Activated T-helper 17 cell treated with anti-CD3 and anti-CD28 coated beads, Interleukin-2, amount 50 U/mL, for 72 hours (primary cell): ENCODE measurements at places on chromosomes 16 and 17.

GRCh38 chr16:49492896-49493626, 119.5 kb downstream of the C16orf78 start:
- no peak for ATAC-seq

GRCh38 chr17:44363613-44364159, at the start of gene FAM171A2:
Gene FAM171A2, minus strand, starts transcription at chr17:44363853. Its CDS starts 139 bp downstream, at chr17:44363714.
- ATAC-seq, result peak; percentile 93

GRCh38 chr17:77839698-77840512, 118.6 kb upstream of the TNRC6C start:
- ATAC-seq, result no peak

DNA sequence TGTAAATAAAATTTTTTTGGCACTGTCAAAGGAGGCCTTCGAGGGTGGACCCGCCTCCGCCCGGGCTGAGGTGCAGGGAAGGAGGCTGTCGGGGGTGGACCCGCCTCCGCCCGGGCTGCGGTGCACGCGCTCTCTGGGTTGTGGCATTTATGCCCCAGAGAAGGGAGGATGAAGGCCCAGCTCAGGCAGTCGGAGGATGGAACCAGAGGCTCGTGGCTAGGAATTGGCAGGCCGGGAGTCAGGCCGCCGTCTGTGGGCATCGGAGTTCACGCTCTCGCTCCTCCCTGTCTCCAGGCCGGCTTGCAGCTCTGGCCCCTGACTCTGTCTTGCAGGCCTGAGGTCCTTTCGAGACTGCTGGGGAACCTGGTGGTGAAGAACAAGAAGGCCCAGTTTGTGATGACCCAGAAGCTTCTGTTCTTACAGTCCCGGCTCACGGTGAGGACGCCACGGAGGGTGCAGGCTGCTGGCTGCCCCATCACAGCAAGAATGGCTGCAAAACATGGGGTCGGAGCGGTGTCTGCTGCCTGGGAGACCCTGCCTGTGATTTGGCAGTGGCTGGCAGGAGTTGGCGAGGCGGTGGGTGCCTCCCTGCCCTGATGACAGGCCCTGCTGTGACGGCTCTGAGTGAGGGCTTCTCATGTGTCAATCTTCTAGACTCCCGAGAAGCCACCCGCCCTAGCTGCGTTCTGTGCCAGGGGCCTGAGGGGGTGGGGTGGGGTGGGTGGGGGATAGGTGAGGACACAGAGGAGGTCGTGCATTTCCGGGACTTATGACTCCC, 5.9 kb downstream of the TELO2 start:
- ATAC-seq, result no peak

DNA sequence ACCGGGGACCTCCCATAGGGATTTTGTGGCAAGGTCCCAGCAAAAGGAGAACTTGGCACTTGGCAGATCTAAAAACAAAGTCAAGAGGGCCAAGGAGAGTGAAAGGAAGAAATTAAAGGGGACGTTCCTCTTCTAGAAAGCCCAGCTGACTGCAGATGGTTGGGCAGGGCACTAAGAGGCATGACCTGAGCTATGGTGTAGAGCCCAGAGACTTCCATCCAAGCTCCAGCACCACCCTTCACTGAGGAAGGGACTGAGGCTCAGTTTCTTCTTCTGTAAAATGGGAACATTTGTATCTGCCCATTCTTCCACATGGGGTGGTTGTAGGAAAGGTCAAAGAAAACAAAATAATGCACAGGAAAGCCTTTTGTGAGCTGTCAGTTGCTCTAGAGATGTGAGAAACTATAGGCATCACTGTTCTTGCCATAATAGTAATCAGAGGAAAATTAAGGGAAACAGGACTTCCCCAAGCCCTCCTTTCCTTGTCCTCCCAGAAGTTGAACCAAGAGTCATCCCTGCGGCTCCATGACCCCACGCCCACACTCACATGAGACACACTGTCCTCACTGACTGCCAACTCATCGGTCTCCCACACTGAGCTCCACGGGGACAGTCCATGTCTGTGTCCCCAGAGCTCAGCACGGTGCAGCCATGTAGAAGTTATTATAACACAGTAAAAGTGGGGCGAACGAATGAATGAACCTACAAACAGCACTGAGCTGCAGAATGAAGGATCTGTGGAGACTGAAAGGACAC, 10.4 kb downstream of the CD300LF start:
- no peak for ATAC-seq

DNA sequence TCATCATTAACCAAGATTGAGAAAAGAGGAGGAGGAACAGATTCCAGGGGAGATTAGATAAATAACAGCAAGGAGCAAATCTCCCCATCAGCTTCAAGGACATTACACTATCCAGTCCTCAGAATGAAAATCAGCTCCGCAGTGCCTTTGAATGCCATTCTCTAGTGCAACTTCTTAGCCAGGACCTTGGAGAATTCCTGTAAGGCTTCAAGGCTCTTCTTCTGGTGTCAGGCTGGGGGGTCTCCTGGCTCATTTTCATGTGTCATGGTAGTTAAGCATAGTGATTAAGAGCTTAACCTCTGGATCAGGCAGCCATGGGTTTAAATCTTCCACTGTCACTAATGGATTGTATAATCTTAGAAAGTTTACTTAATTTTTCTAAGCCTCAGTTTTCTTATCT, 137.3 kb upstream of the CCL2 start:
- ATAC-seq, result no peak

DNA sequence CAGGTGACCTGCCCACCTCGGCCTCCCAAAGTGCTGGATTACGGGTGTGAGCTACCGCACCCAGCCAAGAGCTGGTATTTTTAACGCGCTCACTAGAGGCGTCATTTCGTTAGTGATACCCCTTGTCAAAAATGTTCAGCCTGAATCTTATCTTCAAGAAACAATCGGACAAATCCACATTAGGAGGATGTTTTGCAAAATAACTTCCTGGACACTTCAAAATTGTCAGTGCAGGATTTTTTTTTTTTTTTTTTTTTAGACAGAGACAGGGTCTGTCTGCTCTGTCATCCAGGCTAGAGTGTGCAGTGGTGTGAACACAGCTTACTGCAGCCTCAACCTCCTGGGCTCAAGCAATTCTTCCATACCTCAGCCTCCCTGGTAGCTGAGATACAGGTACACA, 63.0 kb downstream of the RMI2 start:
- ATAC-seq, result no peak

GRCh38 chr16:14164916-14165662, 94.0 kb downstream of the MRTFB start:
- ATAC-seq, result no peak

GRCh38 chr17:21160401-21160800, 33.6 kb downstream of the DHRS7B start:
- no peak for ATAC-seq

DNA sequence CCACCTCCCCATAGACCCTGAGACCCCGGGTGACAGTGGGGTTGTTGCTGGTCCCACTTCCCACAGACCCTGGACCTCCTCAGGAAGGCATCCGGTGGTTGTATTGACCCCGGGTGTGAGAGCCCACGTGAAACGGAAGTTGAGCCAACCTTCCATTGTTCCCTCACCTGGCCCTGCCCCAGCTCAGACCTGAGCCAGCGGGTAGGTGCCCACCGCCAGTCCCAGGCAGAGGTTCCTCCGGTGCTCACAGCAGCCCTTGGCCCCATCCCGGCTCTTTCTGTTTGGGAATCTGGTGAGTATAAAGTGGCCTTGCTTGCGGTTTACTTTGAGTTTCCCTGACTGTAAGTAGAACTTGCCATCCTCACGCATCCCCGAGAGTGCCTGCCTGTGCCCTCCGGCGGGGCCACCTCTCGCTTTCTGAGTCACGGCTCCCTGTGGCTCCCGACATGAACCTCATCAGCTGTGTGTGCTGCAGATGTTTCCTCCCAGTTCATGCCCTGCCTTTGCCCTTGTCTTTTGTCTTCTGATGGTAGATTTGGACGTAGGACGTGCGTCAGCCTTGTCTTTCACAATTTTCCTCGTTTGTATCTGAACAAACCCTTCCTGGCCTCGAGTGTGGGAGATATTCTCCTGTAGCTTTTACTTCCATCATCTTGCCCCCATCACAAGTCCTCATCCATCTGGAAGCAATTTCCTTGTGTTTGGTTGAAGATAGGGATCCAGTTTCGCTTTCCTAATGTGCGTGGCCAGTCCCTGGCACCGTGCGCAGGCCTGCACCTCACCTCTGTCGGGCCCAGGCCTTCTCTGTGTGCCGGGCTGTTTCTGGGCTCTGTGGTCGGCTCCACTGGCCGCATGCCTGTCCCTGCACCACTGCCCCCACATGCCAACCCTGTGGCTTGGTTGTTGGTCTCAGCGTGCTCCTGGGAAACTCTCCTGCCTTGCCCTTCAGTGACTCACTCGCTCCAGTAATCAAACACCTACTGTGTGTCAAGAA, 76.0 kb downstream of the METRNL start:
- peak; percentile 69 for ATAC-seq

GRCh38 chr16:14310519-14310991, 239.4 kb downstream of the MRTFB start:
- no peak for ATAC-seq

- peak; percentile 92 for ATAC-seq
These were observed 31.1 kb downstream of the RAI1 start for GRCh38 chr17:17712268-17712924.

GRCh38 chr17:22128723-22129122, 436.4 kb downstream of the KCNJ18 start:
- ATAC-seq, result no peak

- no peak for ATAC-seq
These were observed 1.6 kb upstream of the PPP1R9B start for GRCh38 chr17:50151937-50152547.

GRCh38 chr16:47574091-47575054, 113.2 kb downstream of the PHKB start:
- peak; percentile 89 for ATAC-seq

DNA sequence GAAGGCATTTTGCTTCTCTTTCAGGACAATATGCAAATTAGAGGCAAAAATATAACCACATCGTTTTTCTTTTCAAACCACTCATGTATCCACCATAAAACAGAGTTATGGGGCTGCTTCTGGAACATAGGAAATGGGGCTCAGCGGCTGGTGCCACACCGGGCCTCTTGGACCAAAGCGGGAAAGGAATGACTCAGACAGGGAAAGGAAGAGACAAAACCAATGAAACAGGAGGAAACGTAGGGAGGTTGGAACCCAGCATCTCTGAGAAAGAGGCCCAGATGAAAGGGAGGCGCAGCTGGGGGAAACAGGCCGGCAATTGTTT, 28.5 kb downstream of the CUEDC1 start:
- no peak for ATAC-seq

- no peak for ATAC-seq
These were observed 6.9 kb downstream of the ZNF469 start for GRCh38 chr16:88389621-88390160.

DNA sequence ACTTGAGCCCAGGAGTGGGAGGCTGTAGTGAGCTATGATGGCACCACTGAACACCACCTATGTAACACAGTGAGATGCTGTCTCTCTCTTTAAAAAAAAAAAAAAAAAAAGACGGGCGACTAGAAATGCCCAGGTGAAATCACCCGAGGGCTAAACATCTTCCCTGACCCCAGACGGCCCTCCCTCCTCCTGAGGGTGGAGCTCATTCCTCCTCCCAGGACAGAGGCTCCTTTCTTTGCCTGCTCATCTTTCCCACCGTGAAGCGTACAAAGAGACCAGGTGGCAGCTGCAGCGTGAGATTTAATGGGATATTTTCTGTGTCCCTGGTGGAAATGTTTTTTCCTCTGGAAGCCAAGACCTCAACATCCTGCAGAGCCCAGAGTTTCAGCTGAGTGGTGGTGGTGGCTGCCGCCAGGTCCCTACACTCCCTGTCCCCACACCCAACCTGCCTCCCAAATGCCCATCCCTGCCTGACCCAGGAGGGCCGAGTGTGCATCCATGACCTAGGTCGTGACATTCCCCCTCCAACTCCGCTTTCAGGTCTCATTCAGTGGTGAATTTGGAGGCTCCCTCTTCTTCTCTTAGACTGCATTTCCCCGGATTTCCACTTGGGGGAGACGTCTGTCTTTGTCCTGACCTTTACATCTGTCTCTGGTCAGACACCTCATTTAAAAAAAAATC, 14.4 kb upstream of the GPRC5B start:
- peak; percentile 42 for ATAC-seq

DNA sequence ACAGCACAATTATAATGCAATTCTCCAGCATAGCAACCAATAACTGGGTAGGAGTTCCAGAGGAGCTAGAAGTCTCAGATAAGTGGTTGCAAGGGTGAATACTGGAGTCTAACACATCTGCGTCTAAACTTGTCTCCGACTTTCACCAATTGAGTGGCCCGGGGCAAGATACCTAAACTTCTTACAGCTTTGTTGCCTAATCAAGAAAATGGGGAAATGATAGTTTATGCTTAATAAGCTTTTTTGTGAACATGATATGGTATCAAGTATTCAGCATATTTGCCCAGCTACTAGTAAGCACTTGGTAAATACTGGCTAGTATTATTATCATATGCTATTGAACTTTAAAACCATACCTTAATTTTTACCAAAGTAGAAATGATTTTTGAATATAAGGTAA, 183.5 kb downstream of the KCNJ2 start:
- ATAC-seq, result no peak

DNA sequence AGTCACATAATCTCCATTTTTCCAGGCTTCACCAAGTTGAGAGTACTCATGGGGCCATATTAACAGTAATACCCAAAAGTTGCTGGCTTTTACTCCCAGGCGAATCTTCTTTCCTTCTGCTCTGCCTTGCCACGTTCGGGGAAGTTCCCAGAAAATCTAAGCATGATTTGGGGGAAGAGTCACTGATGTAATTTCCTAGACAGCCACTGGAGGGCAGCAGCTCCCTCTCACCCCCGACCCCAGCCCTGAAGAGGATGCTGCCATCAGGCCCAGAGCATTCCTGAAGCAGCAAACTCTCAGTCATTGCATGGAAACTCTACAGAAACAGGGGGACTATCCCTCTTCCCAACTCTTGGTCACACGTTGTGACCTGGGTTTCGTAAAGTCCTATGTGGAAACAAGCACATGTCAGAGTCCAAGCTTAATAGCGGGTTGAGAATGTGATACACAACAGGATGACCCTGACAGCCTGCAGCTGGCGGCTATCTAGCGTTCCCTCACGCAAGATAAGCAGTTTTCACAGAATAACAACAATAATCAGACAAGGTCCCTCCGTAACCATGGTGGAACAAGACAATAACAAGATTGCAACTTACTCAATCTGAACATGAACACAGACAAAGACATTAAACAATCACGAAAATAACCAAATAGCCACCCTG, 43.8 kb upstream of the DHX40 start:
- ATAC-seq, result peak; percentile 79

- ATAC-seq, result no peak
These were observed 520.7 kb downstream of the MAF start for GRCh38 chr16:79079656-79080420.

GRCh38 chr17:6471531-6472465, 27.5 kb downstream of the PIMREG start:
- ATAC-seq, result no peak

GRCh38 chr16:325375-326145, 27.0 kb downstream of the AXIN1 start:
- ATAC-seq, result no peak

GRCh38 chr17:6995500-6996255, at the start of gene ALOX12:
Gene ALOX12, plus strand, starts transcription at chr17:6996049. Its CDS starts 69 bp downstream, at chr17:6996118.
- no peak for ATAC-seq

- ATAC-seq, result no peak
These were observed 80.2 kb downstream of the CDH11 start for GRCh38 chr16:65041667-65042066.

- ATAC-seq, result no peak
These were observed 15.8 kb downstream of the COPRS start for GRCh38 chr17:31843070-31843745.
